ENCODE measurements at places on chromosomes 11 and 22.

- DNase-seq, result no peak
- no peak overlapping the region for H3K27ac ChIP-seq
- H3K27me3 ChIP-seq, result peaks cover 3% of the 10 kb centered on the region
- H3K4me1 ChIP-seq, result no peaks in the 10 kb centered on the region
- no peak overlapping the region for H3K4me3 ChIP-seq
- no peaks in the 10 kb centered on the region for H3K36me3 ChIP-seq
Measured at GRCh38 chr11:22792497-22792896, 37.1 kb downstream of the SVIP start.

DNA sequence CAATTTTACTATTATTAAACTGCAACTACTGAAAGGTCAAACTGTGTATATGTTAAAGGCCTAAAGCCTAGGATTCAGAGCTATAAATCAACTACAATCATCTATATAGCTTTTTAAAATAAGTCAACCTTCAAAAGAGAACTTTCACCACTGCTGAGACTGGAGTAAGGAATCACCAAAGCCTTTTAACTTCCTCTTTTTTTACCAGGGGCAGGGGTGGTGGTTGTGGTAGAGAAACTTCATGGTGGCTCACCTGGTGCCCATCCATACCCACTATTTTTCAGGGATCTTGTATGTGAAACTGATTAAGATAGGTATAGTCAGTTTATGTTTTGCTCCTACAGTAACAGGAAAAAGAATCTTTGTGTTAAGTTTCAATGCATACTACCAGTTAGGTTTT lies 31.5 kb downstream of the TSG101 start:
- no peaks in the 10 kb centered on the region for H3K27me3 ChIP-seq
- no peak overlapping the region for H3K27ac ChIP-seq
- no peak overlapping the region for H3K4me3 ChIP-seq
- peaks cover 33% of the 10 kb centered on the region for H3K36me3 ChIP-seq

DNA sequence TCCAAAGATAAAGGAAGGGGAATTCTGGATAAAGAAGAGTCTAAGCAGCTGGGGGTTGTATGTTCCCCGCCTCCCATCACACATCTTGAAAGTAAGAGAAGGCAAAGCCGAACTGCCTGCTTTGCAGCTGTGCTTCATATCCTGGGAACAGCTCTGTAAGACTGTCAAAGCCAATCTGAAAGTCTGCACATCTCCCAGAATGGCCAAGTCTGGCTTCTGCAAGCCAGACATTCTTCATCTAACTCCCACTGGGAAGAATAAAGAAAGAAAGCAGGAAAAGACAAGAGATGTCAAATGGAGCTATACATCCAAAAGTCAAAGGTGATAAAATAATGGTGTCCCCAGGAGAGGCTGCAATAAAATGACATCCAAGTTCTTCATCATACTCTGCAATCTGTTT lies 15.4 kb downstream of the MORC2 start:
- H3K27me3 ChIP-seq, result no peaks in the 10 kb centered on the region

- H3K36me3 ChIP-seq, result peaks cover 6% of the 10 kb centered on the region
- DNase-seq, result peak; percentile 80
- H3K27me3 ChIP-seq, result no peaks in the 10 kb centered on the region
- H3K27ac ChIP-seq, result no peak overlapping the region
- no peak overlapping the region for H3K4me3 ChIP-seq
- peaks cover 21% of the 10 kb centered on the region for H3K4me1 ChIP-seq
Measured at GRCh38 chr22:21646608-21647590, 4.8 kb downstream of the SDF2L1 start.

- H3K4me1 ChIP-seq, result no peaks in the 10 kb centered on the region
- no peak for DNase-seq
- no peaks in the 10 kb centered on the region for H3K36me3 ChIP-seq
- peaks cover 3% of the 10 kb centered on the region for H3K27me3 ChIP-seq
- H3K27ac ChIP-seq, result no peak overlapping the region
- H3K4me3 ChIP-seq, result no peak overlapping the region
Measured at GRCh38 chr22:27663812-27664211, 137.7 kb downstream of the MN1 start.

GRCh38 chr11:44834846-44835245 lies 108.1 kb downstream of the TSPAN18 start:
- H3K4me3 ChIP-seq, result no peak overlapping the region
- H3K27ac ChIP-seq, result no peak overlapping the region
- no peaks in the 10 kb centered on the region for H3K36me3 ChIP-seq
- no peaks in the 10 kb centered on the region for H3K4me1 ChIP-seq

DNA sequence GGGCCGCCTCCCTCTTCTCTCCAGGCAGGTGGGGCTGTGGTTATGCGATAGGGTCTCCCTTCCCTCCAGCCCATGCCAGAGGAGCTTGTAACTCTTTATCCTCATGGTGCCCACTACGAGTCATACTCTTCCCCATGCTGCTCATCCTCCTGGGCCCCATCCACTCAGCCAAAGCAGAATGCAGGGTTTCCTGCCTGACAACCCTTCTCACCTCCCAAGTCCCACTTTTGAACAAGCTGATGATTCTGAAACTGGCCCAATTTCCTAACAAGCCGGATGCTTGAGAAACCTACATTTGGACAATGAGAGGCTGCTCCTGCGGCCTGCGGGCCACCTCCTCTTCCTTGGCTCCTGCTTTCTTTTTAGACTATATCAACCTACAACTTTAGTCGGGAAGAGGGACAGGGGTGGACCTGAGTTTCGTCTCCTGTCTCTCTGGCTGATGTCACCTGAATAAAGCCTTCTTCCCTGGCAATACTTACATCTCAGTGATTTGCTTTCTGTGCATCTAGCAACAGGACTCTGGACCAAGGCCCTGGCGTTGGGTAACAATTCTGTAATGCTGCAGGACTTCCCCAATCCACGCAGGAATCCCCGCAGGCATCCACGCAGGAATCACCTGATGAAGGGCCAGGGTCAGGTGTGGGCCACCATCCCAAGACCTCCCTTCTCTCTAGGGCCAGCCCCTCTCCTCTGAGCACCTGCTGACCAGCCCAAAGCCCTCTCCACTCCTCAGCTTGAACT lies 1.5 kb upstream of the NDUFS8 start:
- H3K4me3 ChIP-seq, result peak overlapping the region; percentile 96
- H3K36me3 ChIP-seq, result peaks cover 5% of the 10 kb centered on the region
- no peak for DNase-seq
- no peak overlapping the region for H3K27ac ChIP-seq
- peaks cover 11% of the 10 kb centered on the region for H3K4me1 ChIP-seq
- no peaks in the 10 kb centered on the region for H3K27me3 ChIP-seq

- H3K36me3 ChIP-seq, result no peaks in the 10 kb centered on the region
- no peak for DNase-seq
- no peaks in the 10 kb centered on the region for H3K4me1 ChIP-seq
- no peak overlapping the region for H3K27ac ChIP-seq
- peaks cover 2% of the 10 kb centered on the region for H3K27me3 ChIP-seq
Measured at GRCh38 chr22:27348634-27349033, 452.9 kb downstream of the MN1 start.

- H3K36me3 ChIP-seq, result no peaks in the 10 kb centered on the region
- H3K4me3 ChIP-seq, result no peak overlapping the region
- DNase-seq, result no peak
- no peak overlapping the region for H3K27ac ChIP-seq
- no peaks in the 10 kb centered on the region for H3K4me1 ChIP-seq
- H3K27me3 ChIP-seq, result no peaks in the 10 kb centered on the region
Measured at GRCh38 chr11:84247926-84248325, 961.8 kb upstream of the CCDC90B start.

GRCh38 chr11:63530021-63530420 lies 6.6 kb upstream of the PLAAT4 start:
- no peak overlapping the region for H3K27ac ChIP-seq
- no peaks in the 10 kb centered on the region for H3K36me3 ChIP-seq
- peaks cover 18% of the 10 kb centered on the region for H3K4me1 ChIP-seq
- peaks cover 2% of the 10 kb centered on the region for H3K27me3 ChIP-seq
- no peak overlapping the region for H3K4me3 ChIP-seq

GRCh38 chr11:112730591-112730990 lies 230.6 kb upstream of the NCAM1 start:
- H3K27me3 ChIP-seq, result peaks cover 2% of the 10 kb centered on the region
- no peak for DNase-seq
- H3K4me1 ChIP-seq, result no peaks in the 10 kb centered on the region
- no peaks in the 10 kb centered on the region for H3K36me3 ChIP-seq
- H3K27ac ChIP-seq, result no peak overlapping the region
- H3K4me3 ChIP-seq, result no peak overlapping the region

- H3K4me1 ChIP-seq, result peaks cover 17% of the 10 kb centered on the region
- no peaks in the 10 kb centered on the region for H3K36me3 ChIP-seq
- no peaks in the 10 kb centered on the region for H3K27me3 ChIP-seq
- peak overlapping the region; percentile 86 for H3K4me3 ChIP-seq
- DNase-seq, result peak; percentile 69
Measured at GRCh38 chr11:14380947-14381561, 22.1 kb upstream of the RRAS2 start.

- H3K27ac ChIP-seq, result no peak overlapping the region
- H3K4me1 ChIP-seq, result no peaks in the 10 kb centered on the region
- no peak overlapping the region for H3K4me3 ChIP-seq
- H3K36me3 ChIP-seq, result peaks cover 1% of the 10 kb centered on the region
- peaks cover 14% of the 10 kb centered on the region for H3K27me3 ChIP-seq
Measured at GRCh38 chr11:123718469-123718868, 23.0 kb downstream of the ZNF202 start.

DNA sequence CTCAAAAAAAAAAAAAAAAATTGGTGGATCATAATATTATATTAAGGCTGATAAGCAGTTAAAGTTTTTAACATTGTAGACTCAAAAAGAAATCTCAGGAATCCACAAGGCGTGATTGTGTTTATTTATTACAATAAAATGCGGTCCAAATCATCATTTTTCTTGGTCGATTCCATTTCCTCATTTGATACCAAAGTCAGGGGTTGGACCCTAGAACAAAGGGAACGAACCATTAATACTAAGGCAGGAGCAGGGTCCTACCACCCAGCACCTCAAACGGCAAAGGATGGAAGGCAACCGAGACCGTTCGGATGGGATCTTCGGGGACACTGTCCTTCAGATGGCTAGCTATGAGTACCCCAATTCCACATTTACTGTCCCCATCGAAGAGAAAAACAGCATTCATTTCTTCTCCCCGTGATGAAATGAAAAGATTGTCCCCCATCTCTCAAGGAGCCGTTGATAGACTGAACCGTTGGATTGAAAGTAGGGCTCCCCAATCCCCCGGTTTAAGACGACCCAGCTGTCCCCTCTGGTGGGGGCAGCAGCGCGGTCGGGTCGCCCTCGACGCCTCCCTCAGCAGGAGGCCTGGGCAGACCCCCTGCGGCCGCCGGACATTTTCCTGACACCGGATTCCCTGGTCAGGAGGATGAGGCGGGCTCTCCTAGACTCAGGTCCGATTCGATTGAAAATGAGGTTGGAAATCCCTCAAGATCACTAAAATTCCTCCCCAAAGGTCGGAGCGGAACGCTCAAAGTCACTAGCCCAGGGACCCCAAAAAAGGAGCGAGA lies 607 bp downstream of the DMC1 start:
- H3K4me1 ChIP-seq, result peaks cover 9% of the 10 kb centered on the region
- peak overlapping the region; percentile 90 for H3K4me3 ChIP-seq
- no peaks in the 10 kb centered on the region for H3K27me3 ChIP-seq
- no peak for DNase-seq
- H3K36me3 ChIP-seq, result no peaks in the 10 kb centered on the region
- H3K27ac ChIP-seq, result peak overlapping the region; percentile 72

- no peak for DNase-seq
- H3K4me3 ChIP-seq, result no peak overlapping the region
- no peaks in the 10 kb centered on the region for H3K27me3 ChIP-seq
- no peak overlapping the region for H3K27ac ChIP-seq
Measured at GRCh38 chr11:12441231-12441861, 64.0 kb downstream of the PARVA start.

- no peak overlapping the region for H3K4me3 ChIP-seq
- DNase-seq, result no peak
- H3K36me3 ChIP-seq, result no peaks in the 10 kb centered on the region
- H3K27me3 ChIP-seq, result no peaks in the 10 kb centered on the region
Measured at GRCh38 chr22:46742576-46743221, 4.6 kb upstream of the CERK start.

DNA sequence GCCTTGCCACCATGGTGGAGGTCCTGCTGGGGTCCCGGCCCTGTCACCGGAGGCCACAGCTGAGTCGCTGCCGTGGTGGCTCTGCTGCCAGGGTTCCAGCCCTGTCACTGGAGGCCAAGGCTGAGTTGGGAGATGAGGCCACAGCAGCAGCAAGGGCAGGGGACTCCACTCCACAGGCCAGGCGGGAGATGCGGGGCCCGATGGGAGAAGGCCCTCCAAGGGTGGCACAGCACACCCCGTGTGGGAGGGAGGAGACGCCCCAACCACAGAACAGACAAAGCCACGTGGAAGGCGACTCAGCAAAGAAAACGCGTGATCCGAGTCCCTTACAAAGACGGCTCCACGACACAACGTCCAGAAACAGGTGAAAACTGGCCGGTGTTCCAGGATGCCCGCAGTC lies 159.3 kb downstream of the BRD1 start:
- H3K36me3 ChIP-seq, result peaks cover 2% of the 10 kb centered on the region
- no peak for DNase-seq
- no peak overlapping the region for H3K4me3 ChIP-seq
- peaks cover 18% of the 10 kb centered on the region for H3K4me1 ChIP-seq

- no peak overlapping the region for H3K27ac ChIP-seq
- H3K36me3 ChIP-seq, result no peaks in the 10 kb centered on the region
- no peak overlapping the region for H3K4me3 ChIP-seq
- H3K27me3 ChIP-seq, result no peaks in the 10 kb centered on the region
- no peak for DNase-seq
- H3K4me1 ChIP-seq, result no peaks in the 10 kb centered on the region
Measured at GRCh38 chr11:131800452-131800851, 430.0 kb downstream of the NTM start.

DNA sequence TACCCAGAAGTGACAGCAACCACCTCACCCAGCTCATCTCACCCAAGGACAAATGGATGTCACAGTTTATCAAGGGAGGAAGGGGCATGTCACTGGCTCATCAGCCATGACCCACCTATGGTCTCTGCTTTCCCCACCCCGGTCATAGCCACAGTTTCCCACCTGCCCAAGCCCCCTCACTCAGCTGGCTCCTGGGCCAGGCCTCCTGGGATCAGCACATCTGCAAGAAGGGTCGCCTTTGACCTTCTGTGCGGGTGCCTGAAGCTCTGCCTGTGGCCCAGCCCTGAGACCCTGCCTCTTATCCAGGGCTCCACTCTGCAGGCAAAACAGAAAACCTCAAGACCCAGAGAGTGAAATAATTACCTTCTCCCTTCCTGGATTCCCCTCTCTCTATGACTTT lies 236.4 kb downstream of the BUD13 start:
- no peak overlapping the region for H3K27ac ChIP-seq
- no peak overlapping the region for H3K4me3 ChIP-seq
- no peak for DNase-seq
- H3K27me3 ChIP-seq, result peaks cover 18% of the 10 kb centered on the region

DNA sequence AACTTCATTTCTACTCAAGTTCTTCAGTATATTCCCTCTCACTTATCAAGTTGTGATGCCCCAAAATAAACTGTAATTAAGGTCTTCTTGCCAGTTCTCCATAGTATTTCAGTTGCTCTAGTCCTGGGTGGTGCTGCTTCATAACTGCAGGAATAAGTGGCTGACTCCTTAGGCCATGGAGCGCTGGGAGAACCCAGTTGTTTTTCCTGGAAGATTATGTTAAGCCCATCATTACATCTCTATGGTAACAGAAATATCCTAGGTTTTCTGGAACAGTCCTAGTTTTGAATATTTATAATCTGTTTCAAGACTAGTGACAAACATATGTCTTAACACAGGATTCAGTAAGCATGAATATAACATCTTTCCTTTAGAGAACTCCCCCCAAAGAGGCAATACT lies 7.6 kb downstream of the SYTL2 start:
- H3K27me3 ChIP-seq, result peaks cover 7% of the 10 kb centered on the region
- no peak for DNase-seq
- no peak overlapping the region for H3K27ac ChIP-seq
- no peaks in the 10 kb centered on the region for H3K4me1 ChIP-seq
- H3K4me3 ChIP-seq, result no peak overlapping the region
